NCI-H2081 treated with DMSO at 0.1 percent for 48 hours (cell line): ENCODE measurements at places on chromosomes 13 and 19.

GRCh38 chr13:33678906-33679657, 138.9 kb upstream of the RFC3 start:
- DNase-seq, result no peak

DNA sequence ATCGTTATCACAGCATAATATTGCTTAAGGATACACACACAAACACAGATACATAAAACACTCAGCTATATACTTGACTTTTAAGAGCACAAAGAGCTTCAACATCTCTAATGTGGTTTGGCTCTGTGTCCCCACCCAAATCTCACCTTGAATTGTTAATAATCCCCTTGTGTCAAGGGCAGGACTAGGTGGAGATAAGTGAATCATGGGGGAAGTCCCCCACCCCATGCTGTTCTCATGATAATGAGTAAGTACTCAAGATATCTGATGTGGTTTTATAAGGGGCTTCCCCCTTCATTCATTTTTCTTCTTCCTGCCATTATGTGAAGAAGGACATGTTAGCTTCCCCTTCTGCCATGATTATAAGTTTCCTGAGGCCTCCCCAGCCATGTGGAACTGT, 481.4 kb downstream of the PCDH9 start:
- no peak for DNase-seq

GRCh38 chr19:48837051-48837524, 797 bp upstream of the HSD17B14 start:
- DNase-seq, result no peak

DNA sequence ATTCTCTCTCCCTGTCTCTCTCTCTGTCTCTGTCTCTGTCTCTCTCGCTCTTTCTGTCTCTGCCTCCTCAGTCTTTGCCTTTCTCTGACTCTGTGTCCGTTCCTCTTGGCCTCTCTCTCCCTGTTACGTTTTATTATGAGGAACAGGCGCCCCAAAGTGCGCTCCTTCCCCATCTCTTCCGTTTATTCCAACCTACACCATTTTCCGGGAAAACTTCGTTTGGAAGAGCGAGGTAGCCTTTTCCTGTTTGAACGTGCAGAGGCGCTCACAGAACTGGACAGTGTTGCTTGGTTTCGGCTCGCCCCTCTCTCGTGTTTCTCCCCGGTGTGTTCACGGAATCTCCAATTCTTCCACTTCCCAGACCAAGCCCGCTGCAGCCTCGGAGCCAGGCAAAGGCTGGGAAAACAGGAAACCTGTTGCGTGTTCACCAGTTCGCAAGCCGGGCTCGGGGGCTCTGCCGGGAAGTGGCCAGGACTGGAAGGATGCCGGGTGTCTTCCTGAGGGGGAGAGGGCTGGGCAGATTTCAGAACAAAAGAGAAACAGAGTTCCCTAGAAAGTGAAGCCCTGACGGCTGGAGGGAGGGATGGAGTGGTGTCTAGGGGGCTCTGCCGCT, 605 bp downstream of the TMEM255B start:
- no peak for DNase-seq

DNA sequence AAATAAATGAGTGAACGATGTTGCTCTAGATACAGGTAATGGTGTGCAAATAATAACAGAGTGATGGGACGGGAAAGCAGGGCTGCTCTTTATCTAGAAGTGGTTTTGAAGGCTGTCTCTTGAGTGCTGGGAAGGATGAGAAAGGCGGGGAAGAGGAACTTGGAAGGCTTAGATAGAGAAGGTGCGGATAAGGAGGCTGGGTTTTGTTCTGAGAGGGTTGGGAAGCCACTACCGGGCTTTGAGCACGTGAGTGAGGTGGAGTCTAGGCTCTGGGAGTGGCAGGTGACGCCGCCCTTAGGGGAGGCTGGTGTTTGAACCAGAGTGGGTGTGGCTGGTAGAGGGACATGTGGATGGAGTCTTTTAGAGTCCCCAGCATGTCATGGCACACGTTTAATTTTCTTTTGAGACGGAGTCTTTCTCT, 811 bp downstream of the ARMC6 start:
- no peak for DNase-seq

DNA sequence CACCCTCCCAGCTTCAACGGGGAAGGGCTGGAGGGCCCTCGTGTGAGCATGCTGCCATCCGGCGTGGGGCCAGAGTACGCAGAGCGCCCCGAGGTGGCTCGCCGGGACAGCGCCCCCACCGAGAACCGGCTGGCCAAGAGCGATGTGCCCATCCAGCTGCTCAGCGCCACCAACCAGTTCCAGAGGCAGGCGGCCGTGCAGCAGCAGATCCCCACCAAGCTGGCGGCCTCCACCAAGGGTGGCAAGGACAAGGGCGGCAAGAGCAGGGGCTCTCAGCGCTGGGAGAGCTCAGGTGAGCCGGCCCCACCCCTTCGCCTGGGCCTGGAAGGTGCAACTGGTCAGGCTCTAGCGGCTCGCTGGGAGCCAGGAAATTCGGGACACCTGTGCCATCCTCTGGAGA, 20.0 kb downstream of the PEX11G start:
- no peak for DNase-seq

GRCh38 chr19:12793290-12794195, 2.3 kb downstream of the JUNB start:
- peak; percentile 28 for DNase-seq

DNA sequence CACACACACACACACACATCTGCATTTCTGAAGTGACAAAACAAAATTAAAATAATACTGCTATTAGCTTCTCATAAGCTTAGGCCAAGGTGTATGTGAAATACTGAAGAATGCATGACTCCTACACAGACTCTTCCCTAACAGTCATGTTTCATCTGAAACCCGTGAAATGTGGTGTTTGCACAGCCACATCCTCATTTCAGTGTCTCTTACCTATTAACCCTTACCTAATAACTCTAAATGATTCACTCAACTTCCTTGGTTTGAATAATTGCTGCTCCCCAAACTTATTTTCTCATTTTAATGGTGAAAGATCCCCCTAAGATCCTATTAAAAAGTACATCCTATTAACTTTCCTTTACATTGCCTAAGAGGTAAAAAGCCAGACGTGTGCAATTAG, 117.6 kb downstream of the MIPEP start:
- DNase-seq, result no peak
